ENCODE measurements at places on chromosomes 2 and 18.

GRCh38 chr2:9127316-9127715, 79.3 kb upstream of the ASAP2 start:
- DNase-seq, result no peak

DNA sequence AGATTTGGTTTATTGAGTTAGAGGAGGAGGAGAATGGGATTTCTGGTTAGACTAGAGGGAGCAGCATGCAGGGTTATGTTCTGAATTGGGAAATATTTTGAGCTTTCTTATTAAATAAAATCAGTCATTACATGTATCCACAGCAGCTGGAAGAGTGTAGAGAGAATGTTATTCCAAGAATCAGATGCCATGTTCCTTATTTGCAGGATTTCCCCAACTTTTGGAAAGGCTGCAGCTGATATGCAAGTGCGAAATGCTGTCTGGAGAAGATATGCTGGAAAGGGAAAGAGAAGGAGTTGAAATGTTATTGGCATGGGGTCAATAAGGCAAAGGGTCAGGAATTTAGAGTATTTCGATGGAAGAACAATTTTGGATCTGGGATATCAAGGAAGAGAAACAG, 255.8 kb downstream of the MTX2 start:
- DNase-seq, result no peak

GRCh38 chr2:3666613-3666975, 8.6 kb downstream of the ALLC start:
- no peak for DNase-seq

- DNase-seq, result no peak
These were observed 30.6 kb downstream of the KCMF1 start for GRCh38 chr2:85001595-85001994.

DNA sequence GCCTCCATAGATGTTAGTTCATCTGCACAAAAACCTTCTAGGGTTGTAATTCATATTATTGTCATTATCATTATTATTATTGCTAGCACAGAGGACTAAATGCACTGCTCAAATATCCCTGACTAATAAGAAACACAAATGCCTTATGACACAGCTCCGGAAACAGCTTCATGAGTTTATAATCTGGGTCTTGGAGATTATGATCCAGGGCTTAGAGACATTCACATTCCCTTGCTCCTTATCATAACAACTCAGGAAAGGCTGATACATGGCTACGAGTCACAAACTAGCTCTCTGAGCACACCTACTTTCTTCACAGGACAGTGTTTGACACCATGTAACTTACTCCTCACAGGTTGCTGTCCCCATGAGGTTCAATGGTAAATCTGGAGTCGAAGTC, 102.2 kb upstream of the TTC39C start:
- DNase-seq, result peak; percentile 77

DNA sequence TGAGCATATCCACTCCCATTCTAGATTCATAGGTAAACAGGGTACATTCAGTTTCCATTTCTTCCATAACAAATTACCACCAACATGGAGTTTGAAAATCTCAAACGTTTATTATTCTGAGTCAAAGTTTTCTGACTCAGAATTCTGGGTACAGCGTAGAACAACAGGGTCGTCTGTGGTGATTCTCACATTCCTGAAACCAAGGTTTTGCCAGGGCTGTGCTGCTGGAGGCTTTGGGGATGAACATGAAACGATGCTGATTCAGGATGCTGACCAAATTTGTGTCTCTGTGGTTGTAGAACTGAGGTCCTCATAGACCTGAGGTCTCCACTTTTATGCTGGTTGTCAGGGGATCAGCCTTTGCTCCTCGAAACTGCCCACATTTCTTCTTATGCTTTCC, 255.7 kb downstream of the DSEL start:
- DNase-seq, result peak; percentile 46

GRCh38 chr2:27412419-27413152, 3.2 kb upstream of the PPM1G start:
- DNase-seq, result no peak

GRCh38 chr2:63764630-63765029, 77.1 kb upstream of the UGP2 start:
- peak; percentile 29 for DNase-seq

GRCh38 chr2:32805104-32806095, 141.4 kb upstream of the LTBP1 start:
- no peak for DNase-seq

DNA sequence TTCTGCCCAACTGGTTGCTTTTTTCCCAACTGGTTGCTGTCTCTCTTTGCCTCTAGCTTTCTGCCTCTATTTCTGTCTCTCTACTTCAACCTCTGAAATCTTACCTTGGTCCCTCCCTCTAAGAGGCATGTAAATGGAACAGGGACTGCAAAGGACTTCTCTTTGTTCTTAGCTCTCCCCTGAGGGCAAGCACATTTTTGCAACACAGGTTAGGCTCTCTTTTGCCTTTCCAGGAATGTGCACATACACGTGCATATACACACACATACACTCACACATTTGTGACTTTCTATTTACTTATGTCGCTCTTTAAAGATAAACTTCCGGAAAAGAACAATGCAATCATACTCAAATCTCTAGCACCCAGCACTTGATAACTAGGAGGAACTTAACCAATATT, 262.6 kb upstream of the DDX18 start:
- DNase-seq, result no peak

GRCh38 chr2:121451398-121451797, 79.3 kb upstream of the RNU4ATAC start:
- DNase-seq, result no peak

- no peak for DNase-seq
These were observed 27.6 kb downstream of the PAX8 start for GRCh38 chr2:113251118-113251517.

- no peak for DNase-seq
These were observed 12.9 kb downstream of the CCDC148 start for GRCh38 chr2:158443606-158444005.

- no peak for DNase-seq
These were observed 18.0 kb upstream of the OLA1 start for GRCh38 chr2:174266288-174266687.

DNA sequence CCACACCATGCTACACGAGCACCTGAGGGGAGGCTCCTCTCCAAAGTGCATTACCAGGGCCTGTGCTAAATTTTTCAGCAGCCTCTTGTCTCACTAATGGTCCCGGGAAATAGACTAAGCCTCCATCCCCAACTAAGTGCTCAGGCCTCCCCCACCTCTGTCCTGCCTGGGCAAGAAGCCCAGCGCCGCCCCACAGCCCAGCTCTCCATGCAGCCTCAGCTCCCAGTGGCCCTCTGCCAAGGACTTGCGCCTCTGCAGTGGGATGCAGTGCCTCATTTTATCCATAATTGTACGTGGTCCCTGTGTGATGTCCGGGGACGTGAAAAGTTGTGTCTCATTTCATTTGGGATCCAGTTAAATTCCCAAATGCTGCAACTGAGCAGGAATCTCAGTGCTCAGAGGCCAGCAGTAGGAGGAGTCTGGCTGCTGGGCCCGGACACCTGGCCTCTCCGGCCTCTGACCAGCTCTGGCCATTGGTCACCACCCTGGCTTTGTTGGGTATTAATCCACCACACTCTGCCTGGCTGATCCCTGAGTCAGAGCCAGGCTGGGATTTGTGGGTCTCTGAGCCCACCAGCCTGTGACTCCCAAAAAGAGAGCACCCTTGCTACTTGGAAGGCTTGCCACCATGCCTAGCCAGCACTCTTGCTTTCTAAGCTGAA, 11.4 kb upstream of the STEAP3 start:
- no peak for DNase-seq

DNA sequence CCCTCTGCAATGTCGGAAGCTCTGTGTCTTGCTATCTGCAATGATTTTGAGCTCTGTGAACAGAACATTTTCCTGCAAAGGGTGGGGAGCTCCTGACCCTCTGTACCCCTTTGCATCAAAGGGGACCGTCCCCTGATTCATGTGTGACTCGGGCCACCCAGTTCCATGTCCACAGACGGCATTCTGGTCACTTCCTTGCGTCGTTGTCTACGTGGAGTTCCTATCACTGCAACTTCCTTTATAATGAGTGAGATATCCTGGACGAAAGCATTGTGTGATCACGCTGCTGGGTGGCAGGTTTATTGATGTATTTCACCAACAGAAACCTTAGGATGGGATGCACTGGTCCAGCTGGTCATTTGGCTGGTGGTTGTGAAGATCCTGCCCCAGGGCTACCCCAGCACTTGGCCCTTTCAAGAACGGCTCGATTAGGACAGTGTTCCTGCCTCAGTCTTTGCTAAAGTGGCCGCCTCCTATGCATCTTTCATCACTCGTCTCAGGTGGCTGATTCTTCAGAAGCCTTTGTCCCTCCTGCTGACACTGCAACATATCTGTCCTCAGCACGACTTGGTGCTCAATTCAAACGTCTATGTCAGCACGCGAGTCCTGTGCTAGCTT, 202.7 kb downstream of the ACKR3 start:
- DNase-seq, result no peak

DNA sequence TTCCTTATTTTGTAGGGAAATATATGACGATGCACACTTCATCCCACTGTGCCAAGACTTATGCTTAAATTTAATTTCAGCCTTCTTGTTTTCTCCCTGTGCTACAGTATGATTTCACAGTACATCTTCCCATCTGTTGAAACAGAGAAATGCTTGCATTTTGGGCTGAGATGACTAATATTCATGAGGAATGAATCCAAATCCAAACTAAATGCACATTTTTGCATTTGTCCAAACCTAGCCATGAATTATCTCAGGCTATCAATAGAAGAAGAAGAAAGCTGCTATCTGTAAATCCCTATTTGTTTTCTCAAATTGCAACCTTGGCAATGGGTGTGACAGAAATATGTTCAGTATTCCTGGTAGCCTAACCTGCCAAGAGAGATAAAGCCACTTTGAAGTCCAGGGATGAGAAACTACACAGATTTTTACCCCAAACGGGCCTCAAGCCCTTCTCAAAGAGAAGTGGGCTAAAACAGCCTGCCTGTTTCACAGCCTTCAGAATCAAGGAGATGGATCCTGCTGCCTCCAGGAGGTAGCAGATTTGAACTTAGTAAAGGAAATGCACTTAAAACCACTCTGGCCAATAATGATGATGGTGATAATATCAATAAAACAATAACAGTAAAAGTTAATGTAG, 306.9 kb upstream of the NT5C1B start:
- peak; percentile 35 for DNase-seq

- DNase-seq, result no peak
These were observed 1.1 kb upstream of the B3GNT2 start for GRCh38 chr2:62194558-62195420.

DNA sequence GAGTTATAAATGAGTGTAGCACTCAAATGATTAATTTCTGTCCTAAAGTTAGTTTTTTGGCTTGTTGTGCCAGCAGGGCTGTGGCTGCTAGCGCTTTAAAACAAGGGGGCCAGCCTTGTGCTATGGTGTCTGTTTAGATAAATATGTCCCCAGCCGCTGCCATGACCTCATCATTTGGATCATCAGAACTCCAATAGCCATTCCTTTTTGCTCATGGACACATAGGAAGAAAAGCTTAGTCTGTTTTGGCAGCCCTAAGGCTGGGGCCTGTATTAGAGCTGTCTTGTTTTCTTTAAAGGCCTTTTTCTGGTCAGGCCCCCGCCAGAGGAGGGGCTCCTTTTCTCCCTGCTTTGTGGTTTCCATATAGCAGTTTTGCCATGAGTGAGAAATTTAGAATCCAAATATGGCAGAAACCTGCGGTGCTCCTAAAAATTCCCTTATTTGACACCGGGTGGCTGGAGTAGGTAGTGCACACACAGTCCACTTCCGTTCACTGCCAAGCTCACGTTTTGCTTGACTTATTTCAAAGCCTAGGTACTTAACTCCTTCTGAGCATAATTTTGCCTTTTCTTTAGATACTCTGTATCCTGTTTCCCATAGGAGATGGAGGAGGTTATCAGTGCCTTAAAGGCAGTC, 60.4 kb upstream of the SLC35G4 start:
- DNase-seq, result no peak

- no peak for DNase-seq
These were observed 9.5 kb upstream of the CNNM3 start for GRCh38 chr2:96806468-96807126.

GRCh38 chr2:235219048-235219447, 267.2 kb downstream of the SH3BP4 start:
- DNase-seq, result no peak

DNA sequence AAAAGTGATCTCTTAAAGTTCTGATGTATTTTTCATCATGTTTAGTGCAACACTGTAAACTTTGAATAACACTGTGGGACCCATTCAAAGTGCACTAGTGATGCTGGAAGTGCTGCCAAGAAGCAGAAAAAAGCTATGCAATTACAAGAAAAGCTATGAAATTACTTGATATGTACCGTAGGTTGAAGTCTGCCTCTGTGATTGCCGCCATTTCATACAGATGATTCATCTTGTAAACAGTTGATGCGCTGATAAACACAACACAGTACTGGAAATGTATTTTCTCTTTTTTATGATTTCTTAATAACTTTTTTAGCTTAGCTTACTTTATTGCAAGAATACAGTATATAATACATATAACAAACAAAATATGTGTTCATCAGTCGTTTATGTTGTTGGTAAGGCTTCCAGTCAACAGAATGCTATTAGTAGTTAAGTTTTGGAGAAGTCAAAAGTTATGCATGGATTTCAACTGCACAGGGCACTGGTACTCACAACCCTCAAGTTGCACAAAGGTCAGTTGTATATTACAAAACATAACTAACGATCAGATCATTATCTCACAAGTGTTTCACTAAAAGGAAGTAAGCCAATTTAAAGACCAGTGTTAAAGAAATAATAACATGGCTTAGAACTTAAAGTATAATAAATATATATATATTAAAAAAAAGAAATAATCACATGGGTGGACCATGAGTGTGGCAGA, 82.0 kb downstream of the SGPP2 start:
- DNase-seq, result no peak

DNA sequence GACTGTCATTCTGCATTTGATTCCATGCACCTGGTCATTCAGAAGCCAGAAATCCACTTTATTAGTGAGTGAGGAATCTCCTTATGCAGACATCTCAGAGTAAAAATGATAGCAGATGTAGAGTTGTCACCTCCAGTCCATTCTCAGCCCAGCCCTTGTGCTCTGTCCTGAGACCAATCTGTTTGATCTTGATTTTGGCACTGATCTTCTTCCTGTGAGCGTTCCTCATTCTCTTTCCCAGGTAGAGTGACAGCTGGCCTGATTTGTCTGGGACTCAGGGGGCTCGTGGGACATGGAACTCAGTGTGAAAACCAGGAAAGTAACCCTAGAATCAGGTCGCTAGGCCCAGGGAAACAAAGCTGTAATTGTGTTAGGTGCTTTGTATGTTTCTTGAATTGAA, 8.9 kb downstream of the ARHGAP25 start:
- no peak for DNase-seq

DNA sequence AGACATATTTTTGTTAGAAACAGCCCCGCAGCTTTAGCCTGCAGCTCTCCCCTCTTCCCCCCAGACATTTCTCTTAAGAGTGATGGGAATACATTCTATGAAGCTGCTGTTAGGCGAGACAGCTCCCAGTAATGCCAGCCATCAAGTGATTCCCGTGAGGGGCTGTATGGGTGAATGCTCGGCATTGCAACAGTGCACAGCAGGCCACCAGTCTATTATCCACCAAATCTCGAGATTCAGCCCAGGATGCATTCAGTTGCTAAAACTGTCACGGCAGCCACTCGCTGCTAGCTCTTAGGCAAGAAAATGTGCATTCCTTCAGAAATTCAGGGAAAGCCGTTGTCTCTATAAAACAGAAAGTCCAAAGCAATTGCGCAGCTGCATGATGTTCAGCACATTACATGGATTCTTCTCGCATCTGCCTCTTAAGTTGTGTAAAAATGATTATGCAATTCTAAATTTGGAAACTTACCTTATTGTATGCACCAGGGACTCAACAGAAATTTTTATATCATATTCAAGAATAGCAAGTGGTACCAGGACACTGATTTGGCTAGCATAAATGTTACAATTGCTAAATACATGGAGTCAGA, 211.3 kb upstream of the ARL4C start:
- peak; percentile 50 for DNase-seq
